ENCODE measurements at places on chromosomes 4 and X.

GRCh38 chr4:87804871-87805270, 5.5 kb downstream of the IBSP start:
- DNase-seq = no peak

GRCh38 chr4:176090115-176090514, 24.5 kb downstream of the WDR17 start:
- DNase-seq = no peak

- DNase-seq = no peak
Observed at GRCh38 chrX:25007059-25008053, 8.4 kb downstream of the ARX start.

- peak; percentile 39 for DNase-seq
Observed at GRCh38 chr4:150862829-150863228, 152.3 kb downstream of the LRBA start.

DNA sequence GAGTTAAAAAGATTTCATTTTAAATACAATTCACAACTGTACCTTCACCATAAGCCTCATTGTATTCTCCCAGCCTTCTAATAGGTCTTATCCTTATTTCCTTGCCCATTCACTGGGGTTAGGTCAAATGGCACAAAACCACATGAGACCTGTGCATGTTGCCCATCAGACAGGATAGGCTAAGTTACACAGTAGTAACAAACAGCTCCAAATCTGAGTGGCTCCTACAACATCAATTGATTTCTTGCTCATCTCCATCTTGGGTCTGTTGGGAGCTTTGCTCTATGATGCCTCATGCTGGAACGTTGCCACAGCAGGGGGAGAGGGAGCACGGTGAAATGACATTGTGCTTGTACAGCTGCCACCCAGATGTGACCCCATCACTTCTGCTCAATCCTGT, 70.6 kb downstream of the DHX15 start:
- no peak for DNase-seq

DNA sequence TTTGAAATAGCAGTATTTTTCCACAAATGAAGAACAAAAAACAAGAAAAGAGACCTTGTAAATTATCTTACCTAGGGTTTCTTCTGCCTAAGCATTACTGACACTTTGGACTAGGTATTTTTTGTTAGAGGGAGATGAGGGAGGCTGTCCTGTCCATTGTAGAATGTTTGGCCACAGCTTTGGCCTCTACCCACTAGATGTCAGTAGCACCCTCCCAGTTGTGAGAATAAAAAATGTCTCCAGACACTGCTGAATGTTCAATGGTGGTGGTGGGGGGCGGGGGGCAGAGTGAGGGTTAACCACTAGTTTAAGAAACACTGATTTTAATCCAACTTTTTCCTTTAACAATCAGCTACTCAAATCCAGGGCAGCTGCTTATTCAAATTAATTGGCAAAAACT, 25.8 kb downstream of the OTUD4 start:
- peak; percentile 61 for DNase-seq

GRCh38 chr4:86092684-86093083, 267.2 kb downstream of the MAPK10 start:
- no peak for DNase-seq

DNA sequence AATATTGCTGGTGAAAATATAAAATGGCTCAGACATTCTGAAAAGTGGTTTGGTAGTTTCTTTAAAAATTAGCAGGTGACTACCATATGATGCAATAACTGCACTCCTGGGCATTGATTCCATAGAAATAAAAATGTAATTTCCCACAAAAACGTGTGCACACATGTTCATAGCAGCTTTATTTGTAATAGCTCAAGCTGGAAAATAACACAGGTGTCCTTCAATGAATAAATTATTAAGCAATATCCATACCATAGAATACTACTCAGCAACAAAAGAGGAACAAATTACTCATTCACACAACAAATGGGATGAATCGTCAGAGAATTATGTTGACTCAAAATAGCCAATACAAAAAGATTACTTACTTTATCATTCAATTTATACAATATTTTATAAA, 893.7 kb upstream of the SLIT2 start:
- DNase-seq = no peak

GRCh38 chrX:153554519-153555167, 37.2 kb downstream of the ATP2B3 start:
- DNase-seq = peak; percentile 15

GRCh38 chr4:3255611-3256186, 6.7 kb downstream of the MSANTD1 start:
- DNase-seq = no peak

- no peak for DNase-seq
Observed at GRCh38 chrX:11579636-11580600, 85.8 kb downstream of the ARHGAP6 start.

GRCh38 chr4:97468272-97468671, 675.0 kb downstream of the STPG2 start:
- DNase-seq = no peak

DNA sequence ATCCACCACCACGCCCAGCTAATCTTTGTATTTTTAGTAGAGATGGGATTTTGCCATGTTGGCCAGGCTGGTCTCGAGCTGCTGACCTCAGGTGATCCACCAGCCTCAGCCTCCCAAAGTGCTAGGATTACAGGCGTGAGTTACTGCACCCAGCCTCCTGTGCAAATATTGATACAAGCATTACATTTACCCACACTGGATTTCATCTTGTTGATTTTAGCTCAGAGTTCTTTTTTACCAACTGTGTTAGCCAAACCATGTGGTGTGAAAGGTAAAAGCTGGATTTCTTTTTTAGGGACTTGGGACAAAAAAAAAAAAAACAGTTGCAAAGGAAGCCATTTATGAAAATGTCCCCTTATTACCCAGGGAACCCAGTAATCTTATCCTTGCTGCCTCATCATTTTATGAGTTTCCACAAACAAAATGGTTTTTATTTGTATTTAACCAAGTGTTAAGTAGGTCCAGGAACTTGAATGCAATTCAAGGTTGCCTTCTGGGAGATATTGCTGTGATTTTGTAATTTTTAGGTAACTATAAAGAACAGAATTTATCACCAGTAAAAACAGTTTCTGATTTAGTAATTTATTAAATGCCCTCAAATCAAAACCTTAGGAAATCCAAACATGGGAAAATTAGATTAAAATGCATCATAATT, 202.5 kb downstream of the PALLD start:
- DNase-seq = no peak

GRCh38 chrX:110397339-110397738, 38.7 kb downstream of the RTL9 start:
- DNase-seq = no peak

GRCh38 chrX:67917421-67918010, 373.7 kb downstream of the AR start:
- no peak for DNase-seq

- DNase-seq = no peak
Observed at GRCh38 chr4:112652216-112652615, 15.3 kb downstream of the LARP7 start.

DNA sequence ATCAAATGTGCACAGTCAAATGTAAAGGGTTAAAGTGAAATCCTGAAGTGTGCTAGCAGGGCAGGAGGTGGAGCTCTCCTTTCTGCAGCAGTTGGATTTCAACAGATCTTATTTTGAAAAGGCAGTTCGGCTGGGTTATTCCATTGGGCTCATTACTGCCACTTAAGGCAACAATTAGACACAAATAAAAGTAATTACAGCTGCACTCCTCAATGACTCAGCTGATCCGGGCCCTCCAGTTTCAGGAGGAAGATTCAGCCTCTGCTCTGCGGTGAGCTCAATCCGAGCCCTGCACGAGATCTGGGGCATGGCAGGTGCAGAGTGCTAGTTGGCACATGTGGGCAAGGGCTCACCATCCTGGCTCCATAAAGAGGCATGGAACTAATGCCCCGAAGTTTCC, 85.4 kb downstream of the PHKA2 start:
- DNase-seq = no peak

GRCh38 chrX:18607966-18608365, 63.9 kb downstream of the RS1 start:
- DNase-seq = no peak

DNA sequence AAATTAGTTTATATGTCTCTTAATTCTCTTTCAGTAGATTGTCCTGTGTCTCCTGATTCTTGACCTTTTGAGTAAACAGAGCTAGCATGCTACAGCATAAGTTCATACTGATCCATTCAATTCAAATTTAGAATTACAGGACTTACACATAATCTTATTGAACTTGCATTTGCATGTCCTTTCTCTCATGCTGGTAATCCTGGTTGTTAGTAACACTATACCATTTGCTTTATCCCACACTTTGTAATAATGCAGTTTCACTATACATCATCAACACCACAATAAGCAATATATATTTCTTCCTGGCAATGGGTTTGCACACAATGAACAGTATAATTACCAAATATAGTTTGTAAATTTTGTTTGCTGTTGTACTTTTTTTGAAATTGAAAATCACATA, 937.2 kb upstream of the GRID2 start:
- DNase-seq = no peak

DNA sequence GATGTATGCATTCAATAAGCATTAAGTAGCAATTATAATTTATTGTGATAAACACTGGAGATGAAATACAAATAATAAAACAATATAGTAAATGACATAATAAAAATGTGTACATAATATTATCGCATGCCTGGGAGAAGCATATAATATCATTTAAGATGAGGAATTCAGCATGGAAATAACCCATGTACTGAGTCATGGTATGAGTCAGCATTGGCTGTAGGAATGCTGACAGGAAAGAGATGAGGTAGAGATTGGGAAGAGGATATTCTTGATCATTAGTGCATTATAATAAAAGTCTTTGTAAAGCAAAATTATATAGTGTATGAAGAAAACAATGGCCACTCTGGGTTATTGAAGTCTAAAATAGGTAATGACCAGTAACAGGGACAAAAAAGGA, 82.8 kb downstream of the MAGEB10 start:
- no peak for DNase-seq

- DNase-seq = no peak
Observed at GRCh38 chrX:110304371-110304770, 13.5 kb downstream of the AMMECR1 start.

DNA sequence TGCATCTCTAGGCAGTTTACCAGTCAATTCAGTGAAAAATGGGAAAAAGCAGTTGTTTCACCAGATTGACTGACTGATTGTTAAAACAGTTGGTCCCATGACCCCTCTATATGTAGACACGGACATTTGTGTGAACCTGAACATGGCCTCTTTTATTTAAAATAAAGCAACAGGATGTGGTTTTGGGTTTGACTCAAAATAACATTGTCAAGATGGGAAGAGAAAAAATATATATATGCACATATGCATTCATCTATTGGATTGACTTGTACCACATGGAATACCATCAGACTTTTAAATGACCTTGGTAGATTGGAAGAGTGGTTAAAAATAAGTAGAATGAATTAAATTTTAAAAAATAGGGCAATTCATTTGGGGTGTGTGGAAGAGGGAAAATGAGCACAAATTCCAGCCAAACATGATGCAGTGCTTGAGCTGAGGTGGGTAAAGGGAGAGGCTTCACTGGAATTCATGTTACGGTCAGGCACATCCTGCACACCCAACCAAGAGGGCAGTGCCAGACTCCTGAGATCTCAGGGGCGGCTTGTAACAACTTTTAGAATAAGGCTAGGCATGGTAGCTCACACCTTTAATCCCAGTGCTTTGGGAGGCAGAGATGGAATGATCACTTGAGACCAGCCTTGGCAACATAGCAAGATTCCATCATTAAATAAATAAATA, 560.7 kb upstream of the TENM3 start:
- DNase-seq = no peak

- no peak for DNase-seq
Observed at GRCh38 chr4:4491396-4491893, 50.4 kb downstream of the STX18 start.

DNA sequence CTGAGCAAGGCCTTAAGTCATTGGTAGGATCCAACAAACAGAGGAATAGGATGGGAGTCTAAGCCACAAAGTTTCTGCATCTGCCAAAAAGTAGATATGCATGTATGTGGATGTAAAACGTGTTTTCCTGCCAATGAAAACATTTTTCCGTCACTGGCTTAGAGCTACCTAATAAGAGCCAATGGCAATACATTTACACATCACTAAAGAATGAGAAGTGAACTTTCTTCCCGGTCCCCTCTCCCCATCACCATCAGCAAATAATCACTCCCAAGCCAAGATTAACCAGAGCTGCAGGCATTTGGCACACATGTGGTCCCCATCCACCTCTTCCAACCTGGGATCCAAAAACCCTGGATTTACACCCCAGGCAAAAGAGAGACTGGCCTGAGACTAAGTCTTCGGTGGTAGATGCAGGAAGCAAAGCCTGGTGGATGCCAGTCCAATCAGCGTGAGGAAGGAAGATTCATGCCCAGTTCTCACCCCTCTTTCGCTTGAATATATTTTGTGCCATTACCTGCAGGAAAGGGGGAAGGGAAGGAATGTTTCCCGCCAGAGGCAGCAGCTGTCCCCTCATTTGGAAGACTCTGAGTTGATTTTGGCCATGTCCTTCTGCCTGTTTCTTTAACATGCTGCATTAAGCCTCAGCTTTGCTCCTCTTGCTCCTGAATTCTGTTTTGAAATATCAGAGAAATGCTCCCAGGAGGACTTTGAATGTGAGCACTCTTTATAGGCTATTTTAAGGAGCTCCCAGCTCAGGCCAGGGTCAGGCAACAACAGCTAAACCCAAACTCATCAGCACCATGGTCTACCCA, 131.4 kb downstream of the CHIC2 start:
- no peak for DNase-seq

- no peak for DNase-seq
Observed at GRCh38 chrX:42414057-42414456, 363.9 kb downstream of the PPP1R2C start.

GRCh38 chr4:91519155-91519554, 784.6 kb upstream of the GRID2 start:
- DNase-seq = no peak

DNA sequence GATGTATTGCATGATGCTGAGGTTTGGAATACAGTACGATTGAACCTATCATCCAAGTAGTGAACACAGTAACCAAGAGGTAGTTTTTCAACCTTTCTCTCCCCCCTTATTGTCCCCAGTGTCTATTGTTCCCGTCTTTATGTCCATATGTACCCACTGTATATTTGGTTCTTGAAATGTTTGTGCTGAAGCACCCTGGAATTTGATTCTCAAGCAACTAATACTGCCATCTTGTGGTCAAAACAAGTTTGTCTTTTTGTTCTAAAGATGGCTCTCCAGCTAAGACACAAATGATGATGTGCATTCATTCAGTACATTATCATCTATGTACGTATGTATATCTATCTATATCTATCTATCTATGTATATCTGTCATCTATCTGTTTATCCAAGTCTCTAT, 33.5 kb upstream of the DCX start:
- DNase-seq = peak; percentile 54

Data from MM.1S (cell line).